ENCODE measurements at places on chromosomes 1 and 21.

- no peak for DNase-seq
Measured at GRCh38 chr1:213993929-213994328, 6.2 kb downstream of the PROX1 start.

DNA sequence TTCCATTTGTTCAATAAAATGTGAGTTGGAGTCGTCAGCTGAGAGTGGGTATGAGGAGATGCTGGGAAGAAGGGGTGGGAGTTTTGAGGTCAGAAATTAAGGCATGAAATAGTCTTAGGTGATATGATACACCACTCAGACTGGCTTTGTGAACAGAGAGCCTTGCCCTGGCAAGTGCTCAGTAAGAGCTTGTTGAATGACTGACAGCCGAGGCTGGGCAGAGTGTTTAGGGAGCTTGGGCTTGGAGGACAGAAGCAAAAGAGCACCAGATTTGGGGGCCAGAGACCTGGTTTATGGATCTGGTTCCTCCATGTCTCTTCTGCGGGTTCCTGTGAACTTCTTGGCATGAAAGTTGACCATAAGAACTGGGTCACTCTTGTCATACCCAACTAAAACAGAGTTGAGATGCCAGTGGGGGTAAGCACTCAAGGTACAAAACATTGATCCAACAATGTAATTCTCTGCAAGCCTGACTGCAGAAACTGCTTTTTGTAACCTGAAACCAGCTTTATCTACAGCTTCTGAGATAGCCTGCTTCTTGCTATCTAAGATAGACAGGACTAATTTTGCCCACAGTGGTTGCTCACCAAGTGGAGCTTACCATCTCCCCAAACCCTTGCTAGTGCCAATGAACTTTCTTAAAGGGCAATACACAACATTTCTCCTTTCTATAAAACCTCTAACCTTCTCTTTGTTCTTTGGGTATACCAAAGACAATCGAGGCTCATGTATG, 126.4 kb downstream of the TENT5C start:
- DNase-seq: no peak

DNA sequence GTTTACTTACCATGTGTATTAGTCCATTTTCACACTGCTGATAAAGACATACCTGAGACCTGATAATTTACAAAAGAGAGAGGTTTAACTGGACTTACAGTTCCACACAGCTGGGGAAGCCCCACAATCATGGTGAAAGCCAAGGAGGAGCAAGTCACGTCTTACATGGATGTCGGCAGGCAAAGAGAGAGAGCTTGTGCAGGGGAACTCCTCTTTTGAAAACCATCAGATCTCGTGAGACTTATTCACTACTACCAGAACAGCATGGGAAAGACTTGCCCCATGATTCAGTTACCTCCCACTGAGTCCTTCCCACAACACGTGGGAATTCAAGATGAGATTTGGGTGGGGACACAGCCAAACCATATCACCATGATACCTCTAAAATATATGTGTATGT, 39.3 kb upstream of the ERRFI1 start:
- DNase-seq: no peak

GRCh38 chr1:39825432-39825941, 36.8 kb upstream of the BMP8B start:
- DNase-seq: peak; percentile 100

DNA sequence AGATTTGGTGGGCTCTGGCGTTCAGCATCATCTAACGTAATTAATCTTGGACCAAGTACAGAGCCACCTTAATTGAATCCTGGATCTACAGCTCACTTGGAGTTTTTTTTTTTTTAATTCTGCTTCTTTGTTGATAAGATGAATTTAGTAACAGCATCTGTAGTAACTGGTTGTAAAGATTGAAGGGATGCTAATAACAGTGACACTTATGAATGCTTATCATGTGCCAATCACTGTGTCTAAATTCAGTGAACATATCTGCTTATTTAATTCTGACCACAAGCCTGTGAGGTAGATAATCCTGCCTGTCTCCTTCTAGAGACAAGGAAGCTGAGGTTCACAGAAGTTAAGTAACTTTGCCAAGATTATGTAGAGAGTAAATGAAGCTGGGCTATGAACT, 408.0 kb downstream of the RWDD3 start:
- DNase-seq: no peak

DNA sequence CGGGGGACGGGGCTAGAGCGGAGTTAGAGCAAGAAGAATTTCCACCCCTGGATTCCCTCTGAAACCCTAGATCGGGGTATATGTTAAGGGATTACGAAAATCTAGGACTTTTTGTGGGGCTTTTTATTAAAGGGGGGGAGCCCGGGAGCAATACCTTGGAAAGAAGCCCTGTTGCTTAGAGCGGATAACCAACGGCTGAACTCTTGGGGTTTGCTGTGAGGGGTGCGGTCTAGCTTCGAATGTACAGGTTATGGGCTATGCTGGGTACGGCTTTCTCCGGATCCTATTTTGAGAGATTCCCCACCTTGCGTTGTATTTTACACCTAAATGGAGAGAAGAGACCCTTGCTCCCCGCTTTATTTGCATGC, 626 bp downstream of the DYRK3 start:
- peak; percentile 20 for DNase-seq

DNA sequence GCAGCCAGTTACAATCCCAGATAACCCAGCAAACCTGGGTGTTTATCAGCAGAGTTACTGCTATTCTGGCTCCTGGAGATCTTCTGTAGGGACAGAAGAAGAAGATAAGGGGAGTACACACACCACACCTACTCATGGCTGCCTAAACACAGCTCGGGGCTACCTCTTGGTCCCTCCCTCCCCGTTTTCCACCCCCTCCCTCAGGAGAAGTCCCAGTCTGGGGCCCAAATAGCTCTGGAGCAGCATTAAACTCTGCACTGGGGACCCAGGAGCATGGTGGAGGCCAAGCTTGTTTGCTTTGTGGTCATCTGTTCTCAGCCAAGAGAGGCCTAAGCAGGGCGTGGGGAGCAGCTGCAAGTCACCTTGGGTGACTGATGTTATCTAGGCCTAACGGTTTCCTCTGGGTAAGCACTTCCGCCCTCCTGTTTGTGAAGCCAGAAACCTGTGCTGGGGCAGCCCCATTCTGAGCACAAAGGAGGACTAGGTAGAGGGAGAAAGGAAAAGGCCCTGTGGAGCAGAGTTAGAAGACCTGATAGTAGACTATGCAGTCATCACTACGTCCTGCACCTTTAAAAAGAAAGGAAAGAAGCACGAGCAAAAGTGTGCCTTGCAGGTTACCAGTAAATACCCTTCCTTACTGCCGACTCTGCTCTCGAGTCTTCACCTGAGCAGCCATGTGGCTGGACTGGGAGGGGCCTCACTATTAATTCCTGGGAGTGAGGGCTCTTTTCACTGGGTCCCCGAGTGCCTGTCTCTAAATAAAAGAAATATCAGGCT, 2.0 kb upstream of the RCSD1 start:
- DNase-seq: no peak

DNA sequence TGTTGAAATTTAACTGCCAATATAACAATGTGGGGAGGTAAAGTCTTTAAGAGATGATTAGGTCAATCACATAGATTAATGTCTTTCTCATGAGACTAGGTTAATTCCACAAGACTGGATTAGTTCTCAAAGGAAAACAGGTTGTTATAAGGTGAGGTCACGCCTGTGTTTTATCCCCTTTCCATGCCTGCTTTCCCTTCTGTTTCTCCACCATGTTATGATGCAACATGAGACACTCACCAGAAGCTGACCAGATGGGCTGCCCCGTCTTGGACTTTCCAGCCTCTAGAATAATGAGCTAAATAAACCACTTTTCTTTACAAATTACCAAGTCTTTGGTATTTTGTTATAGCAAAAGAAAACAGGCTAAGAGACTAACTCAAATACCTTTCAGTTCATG, 70.8 kb downstream of the DDAH1 start:
- DNase-seq: no peak

- no peak for DNase-seq
Measured at GRCh38 chr1:54188291-54188690, 11.5 kb downstream of the CYB5RL start.

- peak; percentile 52 for DNase-seq
Measured at GRCh38 chr1:201530741-201531531, 8.0 kb upstream of the NAV1 start.

DNA sequence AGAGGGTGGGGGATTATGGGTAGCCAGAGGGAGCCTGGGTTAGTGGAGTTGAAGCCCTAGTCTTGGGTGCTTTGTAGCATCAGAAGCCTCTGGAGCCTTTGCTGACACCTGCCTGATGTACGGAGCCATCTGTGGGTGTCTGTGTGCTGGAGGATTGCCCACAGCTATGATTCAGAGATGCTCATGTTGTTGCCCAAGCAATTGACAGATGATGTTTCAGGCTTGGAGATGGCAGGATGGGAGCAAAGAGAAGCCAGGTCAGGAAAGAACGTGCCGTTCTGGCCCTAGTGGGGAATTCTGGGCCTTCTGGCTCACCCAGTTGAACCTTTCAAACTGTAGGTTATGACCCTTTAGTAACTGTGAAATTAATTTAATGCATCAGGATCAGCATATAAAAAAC, 27.6 kb downstream of the COQ8A start:
- DNase-seq: no peak

- DNase-seq: peak; percentile 19
Measured at GRCh38 chr1:27602462-27603308, 1.3 kb downstream of the AHDC1 start.

DNA sequence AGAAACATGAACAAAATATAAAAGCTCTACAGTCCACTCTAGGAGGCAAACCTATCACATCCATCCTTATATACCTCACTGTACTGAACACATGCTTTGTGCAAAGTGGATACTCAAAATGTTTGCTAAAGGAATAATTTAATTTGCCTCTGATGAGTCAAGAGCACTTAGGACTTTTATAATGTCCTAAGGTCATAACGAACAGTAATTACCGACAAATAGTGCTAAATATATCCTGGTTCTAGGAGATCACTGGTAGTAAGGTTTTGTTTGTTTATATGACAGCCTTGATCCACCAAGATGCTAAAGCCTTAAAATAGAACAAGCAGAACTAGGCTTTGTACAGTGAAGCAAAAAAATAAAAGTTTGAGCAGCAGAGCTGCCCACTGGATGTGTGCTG, 70.6 kb downstream of the GADD45A start:
- peak; percentile 55 for DNase-seq

- DNase-seq: peak; percentile 55
Measured at GRCh38 chr21:34054259-34054658, 19.1 kb upstream of the MRPS6 start.

- no peak for DNase-seq
Measured at GRCh38 chr1:32540605-32541004, 1.4 kb downstream of the ZBTB8A start.

DNA sequence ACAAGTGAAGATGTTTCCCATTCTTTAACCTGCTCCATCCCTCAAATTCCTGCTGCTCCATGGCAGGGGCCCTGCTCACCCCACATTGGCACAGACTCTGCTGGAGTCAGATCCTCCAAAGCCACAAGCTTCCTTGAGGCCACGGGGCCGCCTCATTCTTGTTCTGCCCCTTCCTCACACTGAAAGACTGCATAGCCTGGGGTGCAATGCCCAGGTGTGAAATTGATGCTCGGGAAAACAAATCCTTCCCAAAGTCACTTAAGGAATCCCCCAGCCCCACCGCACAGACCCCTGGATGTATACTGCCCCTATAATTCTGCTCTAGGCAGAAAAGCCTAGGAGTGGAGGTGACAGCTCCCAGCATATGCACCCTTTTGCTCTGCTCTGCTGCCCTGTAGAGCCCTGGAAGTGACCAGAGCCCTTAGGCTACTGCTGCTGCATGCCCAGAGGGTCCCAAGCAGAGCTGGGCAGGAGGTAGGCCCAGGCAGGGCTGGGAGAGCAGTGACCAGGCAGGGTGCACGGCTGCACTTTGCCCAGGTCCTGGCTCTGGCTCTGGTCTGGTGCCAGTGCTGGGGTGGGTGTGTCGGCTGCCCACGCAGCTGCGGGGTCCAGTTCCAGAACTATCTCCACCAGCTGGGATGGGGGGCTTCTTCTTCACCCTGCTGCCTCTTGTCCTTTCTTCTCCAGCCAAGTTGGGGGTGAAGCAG, 1.6 kb downstream of the HES2 start:
- no peak for DNase-seq

- no peak for DNase-seq
Measured at GRCh38 chr21:27827972-27828371, 861.1 kb upstream of the ADAMTS5 start.

- peak; percentile 39 for DNase-seq
Measured at GRCh38 chr1:167057241-167057688, 32.9 kb downstream of the GPA33 start.

DNA sequence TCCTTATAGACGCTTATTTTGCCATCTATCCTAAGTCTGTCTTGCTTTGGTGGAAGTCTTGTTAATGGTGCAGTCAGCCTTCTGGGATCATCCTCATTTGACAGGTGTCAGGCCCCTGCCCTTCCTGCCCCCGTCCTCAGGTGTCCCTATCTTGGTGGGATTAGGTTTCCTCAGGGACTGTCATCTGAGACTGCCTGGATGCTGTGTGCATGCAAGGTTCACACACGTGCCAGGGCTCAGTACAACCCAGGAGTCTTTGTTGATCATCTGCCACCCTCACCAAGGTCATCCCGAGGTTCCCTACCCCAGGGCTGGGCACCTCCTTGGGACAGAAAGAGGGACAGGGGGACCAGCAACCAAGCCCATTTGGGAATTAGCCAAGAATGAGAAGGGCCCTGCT, 18.0 kb downstream of the PADI2 start:
- no peak for DNase-seq

DNA sequence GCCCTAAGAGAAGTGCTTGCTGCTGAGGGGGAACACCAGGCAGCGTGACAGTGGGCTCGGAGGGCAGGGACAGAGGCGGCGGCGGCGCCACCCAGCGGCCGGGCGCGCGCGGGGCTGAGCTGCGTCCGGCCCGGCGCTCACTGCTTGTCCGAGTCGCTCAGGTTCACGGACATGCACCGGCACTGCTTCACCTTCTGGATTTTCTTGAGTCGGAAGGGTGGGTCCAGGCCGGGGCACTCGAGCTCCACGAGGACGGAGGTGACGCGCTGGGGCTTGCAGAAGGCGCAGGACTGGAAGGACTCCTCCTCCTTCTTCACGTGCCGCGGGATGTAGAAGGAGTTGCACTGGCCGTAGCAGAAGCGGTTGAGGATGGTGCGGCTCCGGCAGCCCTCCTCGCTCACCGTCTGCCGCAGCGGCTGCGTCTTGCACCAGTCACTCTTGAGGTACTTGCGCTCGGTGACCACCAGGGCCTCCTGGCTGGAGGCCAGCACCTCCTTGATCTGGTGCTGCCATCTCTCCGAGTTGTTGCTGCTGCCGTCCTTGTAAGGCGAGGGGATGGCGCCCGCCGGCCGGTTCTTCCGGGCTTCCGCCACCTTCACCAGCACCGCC, 119.0 kb downstream of the GREM2 start:
- peak; percentile 7 for DNase-seq

DNA sequence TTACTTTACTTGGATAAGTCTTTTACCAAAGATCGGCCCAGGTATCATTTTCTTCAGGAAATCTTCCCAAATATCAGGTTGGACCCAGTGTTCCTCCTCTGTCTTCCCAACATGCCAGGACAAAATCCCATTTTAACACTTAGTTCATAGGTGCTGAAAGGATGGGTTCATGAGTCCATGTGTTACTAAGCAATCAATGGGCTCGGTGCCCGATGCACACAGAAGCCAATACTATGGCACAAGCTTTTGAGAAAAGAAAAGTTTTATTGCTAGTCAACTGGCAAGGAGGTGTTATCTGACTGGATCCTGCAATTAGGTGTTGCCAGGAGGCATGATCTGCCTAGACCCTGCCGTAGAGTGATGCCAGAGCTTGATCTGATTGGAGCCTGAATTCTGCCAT, 133.3 kb upstream of the SLC44A3 start:
- DNase-seq: no peak

GRCh38 chr1:19564366-19564765, 79.0 kb upstream of the CAPZB start:
- no peak for DNase-seq

- no peak for DNase-seq
Measured at GRCh38 chr1:109361069-109361468, 36.6 kb downstream of the SORT1 start.

- no peak for DNase-seq
Measured at GRCh38 chr1:175129182-175129581, 61.5 kb downstream of the TNN start.

All from NCI-H510A (cell line).